Activated CD4-positive, alpha-beta T cell treated with anti-CD3 and anti-CD28 coated beads, Interleukin-2, amount 10 ng/mL, durations not matched to agents 7 days and 5 days (primary cell): ENCODE measurements at places on chromosomes 3 and 15.
A peak's percentile ranks its signal among the peaks of the same experiment; 100 is the strongest.

- DNase-seq, result no peak
Measured at GRCh38 chr3:58260733-58261132, 23.1 kb downstream of the ABHD6 start.

DNA sequence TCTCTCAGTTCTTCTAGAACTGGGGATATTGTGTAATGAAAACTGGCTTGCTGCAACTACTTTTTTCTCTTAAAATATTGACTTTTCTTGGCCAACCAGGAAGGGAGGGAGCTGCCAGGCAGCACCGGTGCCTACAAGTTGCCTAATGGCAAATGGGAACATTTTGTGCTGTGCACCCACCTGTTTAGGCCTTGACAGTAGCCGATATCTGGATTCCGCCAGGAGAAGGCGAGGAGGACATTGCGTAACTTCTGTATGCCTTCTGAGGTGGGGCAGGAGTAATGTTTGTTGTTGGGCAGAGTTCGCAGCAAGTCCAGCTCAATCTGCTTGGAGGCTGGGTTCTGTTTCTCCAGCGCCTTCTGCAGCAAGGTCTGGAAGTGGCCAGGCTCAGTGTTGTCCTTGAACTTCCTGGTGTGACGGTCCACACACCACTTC is 64.9 kb downstream of the TBC1D2B start:
- DNase-seq, result no peak

DNA sequence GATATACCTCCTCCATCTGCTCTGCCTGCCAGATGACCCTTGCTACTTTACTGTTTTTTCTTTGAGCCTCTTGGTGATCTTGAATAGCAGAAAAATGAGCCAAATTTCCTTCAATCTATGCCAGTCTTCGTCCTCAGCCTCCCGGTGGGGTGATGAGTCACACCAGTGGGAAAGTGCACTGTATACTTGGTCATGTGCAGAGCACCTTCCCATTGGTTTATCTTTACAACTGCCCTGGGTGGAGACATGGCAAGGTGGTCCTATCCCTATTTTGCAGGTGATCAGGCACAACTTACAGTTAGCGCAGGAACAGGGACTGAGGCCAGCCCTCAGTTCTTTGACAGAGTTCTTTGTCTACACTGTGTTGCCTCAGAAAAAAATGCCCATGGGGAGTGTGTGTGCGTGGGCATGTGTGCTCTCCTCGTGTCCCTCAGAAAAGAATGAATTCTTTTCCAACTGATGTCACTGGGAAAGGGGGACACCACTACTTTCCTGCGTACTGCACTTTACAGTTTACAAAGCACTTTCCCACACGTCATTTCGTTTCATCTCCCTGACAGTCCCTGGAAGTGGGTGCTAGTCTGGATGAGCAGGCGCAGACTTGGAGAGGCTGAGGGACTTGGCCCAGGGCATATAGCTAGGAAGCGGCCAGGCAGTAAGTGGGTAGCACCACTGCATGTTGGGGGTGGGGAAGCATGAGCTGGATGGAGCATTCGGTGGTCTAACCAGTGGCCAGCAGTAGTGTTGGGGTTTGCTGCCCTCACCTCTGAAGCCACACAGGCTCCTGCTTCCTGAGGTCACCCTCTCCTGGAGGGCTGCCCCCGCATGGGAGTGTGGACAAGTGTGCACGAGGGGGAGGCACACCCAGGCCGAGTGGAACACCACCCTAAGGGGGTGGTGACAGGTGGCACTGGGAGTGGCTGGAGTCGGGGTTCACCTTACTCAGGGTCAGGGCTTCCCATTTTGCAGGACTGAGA is 24.1 kb downstream of the SMAD3 start:
- no peak for DNase-seq

DNA sequence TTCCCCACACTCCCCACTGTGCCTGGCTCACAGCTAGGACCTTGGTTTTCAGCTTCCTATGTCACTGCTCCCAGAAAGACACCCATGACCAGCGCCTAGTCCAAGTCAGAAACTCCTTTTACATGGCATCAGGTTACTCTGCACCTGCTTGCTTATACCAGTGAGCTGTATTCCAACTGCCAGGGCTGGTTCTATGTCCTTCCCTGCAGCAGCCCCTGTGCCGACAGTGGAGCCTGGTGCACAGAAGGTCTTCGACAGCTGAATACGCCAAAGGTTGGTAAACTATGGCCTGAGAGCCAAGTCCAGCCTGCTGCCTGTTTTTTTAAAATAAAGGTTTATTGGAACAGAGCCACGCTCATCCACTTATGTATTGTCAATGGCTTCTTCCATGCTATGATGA is 102.5 kb downstream of the IQSEC1 start:
- no peak for DNase-seq

- DNase-seq, result peak; percentile 17
Measured at GRCh38 chr3:34361921-34362320, 563.5 kb downstream of the PDCD6IP start.

GRCh38 chr3:58899159-58899952 is 150.5 kb downstream of the CFAP20DC start:
- peak; percentile 40 for DNase-seq

GRCh38 chr3:14477311-14477935 is 62.7 kb downstream of the GRIP2 start:
- no peak for DNase-seq

- no peak for DNase-seq
Measured at GRCh38 chr15:29669823-29670222, 152.4 kb downstream of the TJP1 start.

DNA sequence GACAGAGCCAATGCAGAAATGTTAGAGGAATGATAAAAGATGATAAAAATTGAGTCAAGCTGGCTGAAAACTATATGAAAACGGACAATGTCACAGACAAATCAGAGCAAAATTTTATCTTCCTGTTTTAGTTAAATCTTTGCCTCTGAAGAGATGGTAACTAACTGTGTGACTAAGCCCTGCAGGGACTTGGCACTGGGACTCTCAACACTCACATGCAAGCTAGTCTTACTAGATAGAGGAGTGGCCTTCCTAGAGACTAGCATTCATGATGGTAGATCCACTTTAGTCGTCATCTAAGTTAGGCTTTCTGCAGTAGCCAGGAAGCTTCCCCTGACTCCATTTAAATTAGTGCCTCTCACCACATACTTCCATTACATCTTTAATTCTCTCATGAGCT is 4.1 kb downstream of the CCDC191 start:
- DNase-seq, result no peak

DNA sequence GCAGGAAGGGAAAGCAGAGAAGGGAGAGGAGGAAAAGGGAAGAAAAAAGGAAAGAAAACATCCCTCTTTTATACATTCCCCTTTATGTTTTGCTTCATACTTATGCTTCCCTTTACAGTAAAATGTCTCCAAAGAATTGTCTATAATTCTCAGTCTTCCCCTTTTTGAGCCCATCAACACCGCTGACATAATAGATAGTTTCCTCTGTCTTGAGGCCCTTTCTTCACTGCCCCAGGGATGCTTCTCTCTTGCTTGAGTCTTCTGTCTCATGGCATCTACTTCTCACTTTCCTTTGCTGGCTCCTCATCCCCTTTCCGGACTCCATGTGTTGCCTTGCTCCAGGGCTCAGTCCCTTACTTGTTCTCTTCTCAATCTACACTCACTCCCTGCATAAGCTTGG is 99.7 kb upstream of the DAZL start:
- DNase-seq, result no peak

DNA sequence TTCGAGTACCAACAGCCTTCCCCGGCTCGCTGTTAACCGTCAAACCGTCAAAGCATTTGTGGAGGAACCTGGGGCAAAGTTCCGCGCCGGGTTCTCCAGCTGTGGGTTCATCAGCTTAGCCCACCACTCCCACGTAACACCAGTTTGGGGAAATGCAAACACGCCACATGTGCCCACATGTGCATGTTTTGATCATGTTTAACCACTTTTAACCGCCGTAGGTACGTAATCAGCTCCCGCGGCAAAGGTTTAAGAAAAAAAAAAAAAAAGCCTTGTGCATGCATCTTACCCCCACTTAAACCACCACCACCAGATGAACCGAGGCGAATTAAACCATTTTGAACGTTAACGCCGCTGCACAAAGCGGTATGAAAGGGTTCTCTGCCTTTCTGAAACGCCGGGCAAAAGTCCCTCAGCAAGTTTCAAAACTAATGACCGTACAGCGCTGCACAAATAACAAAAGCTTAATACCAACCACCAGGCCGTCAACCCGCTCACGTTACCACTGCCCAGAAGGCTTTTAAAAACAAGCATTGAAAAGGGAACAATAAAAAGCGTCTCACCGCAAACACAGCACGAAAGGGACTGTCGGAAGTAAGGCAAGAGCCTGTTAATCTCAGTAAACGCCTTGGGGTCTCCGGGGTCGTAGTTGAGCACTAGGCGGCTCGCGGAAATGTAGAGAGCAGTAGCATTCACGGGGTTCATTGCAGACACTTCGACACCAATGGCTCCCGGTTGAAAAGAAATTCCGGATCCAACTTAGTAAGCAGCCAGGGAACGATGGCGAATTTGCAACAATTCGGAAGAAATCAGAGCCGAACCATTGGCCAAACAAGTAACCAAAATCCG is 1.5 kb downstream of the MSL2 start:
- DNase-seq, result peak; percentile 63

DNA sequence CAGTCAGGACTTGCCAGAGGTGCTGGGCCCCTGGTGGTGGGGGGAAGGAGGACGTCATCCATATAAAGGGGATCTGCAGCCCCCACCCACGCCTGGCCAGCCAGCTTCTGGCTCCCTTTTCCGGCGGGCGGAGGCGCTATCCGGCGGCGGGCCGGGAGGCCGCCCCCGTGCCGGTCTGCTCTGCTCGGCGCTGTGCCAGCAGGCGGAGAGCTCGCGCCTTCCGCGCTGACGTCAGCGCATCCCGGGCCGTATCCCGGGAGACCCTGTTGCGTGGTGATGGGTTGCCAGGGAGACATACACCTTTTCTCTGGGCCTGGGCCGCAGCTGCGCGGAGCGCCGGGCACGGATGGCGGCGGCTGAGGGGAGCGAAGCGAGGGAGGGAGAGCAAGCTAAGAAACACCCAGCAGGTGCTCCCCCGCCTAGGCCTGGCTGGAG is 1.1 kb downstream of the FAM131A start:
- no peak for DNase-seq

DNA sequence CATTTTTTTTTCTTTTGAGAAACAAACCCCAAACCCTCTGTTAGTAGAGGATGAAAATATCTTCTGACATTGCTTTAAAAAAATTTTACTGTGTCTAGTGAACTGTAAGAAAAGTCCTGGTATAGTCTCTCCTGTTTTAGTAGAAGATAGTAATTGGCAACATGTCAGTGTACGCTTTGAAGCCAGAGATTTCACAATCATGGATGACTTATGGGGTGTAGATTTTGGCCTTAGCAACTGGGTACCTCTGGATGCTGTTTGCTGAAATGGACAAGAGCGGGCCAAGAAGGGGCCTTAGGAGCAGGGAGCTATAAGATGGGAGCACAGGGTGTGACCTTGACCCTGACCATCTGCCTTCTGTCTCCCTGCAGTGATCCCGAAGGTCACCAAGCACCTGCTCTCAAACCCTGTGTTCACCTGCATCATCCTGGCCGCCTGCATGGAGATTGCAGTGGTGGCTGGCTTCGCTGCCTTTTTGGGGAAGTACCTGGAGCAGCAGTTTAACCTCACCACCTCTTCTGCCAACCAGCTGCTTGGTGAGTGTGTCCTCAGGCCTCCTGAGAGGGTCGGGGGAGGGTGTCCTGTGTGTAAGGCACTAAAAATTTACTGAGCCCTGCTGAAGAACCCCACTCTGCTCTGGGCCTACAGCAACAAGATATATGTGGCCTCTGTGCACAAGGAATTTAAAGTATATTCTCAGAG is 266.7 kb downstream of the SLCO3A1 start:
- DNase-seq, result no peak

GRCh38 chr15:29429584-29429983 is 160.0 kb upstream of the NSMCE3 start:
- DNase-seq, result no peak

GRCh38 chr3:185586686-185587039 is 568 bp downstream of the SENP2 start:
- DNase-seq, result no peak

GRCh38 chr15:97521381-97522285 is 438.9 kb upstream of the ARRDC4 start:
- DNase-seq, result no peak

DNA sequence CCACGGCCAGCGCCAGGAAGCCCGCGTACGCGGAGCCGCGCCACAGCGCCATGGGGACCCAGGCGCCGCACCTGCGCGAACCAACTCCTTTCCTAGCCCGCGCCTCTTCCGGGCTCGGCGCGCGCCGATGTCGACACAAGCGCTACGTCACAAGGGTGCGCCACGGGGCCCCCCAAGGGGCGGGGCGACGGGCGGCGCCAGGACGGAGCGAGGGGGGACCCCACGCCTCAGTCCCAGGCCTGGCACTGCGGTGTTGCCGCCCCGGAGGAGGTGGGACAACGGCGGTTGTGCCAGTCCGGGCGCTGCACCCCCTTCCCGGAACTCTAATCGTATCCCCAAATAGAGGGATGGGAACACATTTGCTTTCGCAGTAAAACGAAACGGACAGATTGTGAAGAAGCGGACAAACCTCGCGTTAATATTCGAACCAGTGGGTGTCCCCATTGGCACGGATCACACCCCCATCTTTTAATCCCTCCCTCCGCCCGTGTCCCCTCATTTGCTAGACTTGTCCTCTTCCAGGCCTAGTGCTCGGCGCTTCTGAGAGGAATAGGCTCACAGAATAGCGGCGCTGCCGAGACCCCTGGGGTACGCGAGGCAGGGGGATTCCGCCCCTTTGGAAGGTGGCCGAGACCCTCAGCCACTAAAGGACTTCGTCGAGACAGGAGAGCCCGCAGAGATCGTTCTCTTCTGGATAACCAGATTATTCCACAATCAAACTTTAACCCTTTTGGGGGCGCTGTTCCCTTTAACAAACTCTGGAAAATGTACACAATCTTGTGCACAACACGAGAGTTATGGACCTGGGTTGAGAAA is at the start of gene ADPGK:
TSS of gene ADPGK (minus strand) at position 119 of the 816 bp plus-strand sequence. CDS start at position 52, 67 bp downstream.
- peak; percentile 91 for DNase-seq

GRCh38 chr3:101229681-101230080 is 90.7 kb downstream of the IMPG2 start:
- DNase-seq, result no peak

GRCh38 chr3:63595221-63595620 is 57.3 kb upstream of the SNTN start:
- no peak for DNase-seq

DNA sequence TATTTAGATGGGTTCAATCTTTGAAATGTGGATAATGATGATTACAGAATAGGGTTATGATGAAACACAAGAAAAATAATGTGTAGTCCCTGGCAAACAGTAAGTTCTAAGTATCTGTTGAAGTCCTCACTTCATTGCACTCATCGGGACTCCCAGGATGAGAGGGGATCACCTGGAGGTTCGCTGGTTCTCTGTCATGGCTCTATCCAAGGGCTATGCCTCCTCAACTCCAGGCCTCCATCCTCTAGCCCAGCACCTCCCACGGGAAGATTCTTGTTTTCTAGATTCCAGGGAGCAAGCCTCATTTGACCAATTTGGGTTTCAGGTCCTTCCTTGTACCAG is 45.5 kb downstream of the ANP32A start:
- DNase-seq, result no peak

- no peak for DNase-seq
Measured at GRCh38 chr3:114435386-114436115, 141.7 kb downstream of the TIGIT start.

GRCh38 chr3:128316481-128316891 is 150.2 kb downstream of the DNAJB8 start:
- DNase-seq, result peak; percentile 80

- no peak for DNase-seq
Measured at GRCh38 chr3:179105881-179106280, 34.3 kb upstream of the ZMAT3 start.

GRCh38 chr3:54337846-54338245 is 215.5 kb downstream of the CACNA2D3 start:
- DNase-seq, result no peak

GRCh38 chr15:81108427-81108826 is 25.6 kb upstream of the CFAP161 start:
- peak; percentile 11 for DNase-seq

GRCh38 chr3:11407644-11408043 is 135.4 kb downstream of the ATG7 start:
- no peak for DNase-seq
